ENCODE measurements at places on chromosomes 13 and 19. TPM values are rescaled to one million over a fixed set of nuclear protein-coding genes. Genes with fewer than 3 reads are reported as not detected.

- H3K27me3 ChIP-seq: no peaks in the 10 kb centered on the region
- no peaks in the 10 kb centered on the region for H3K4me1 ChIP-seq
- no peaks in the 10 kb centered on the region for H3K36me3 ChIP-seq
- no peak overlapping the region for H3K27ac ChIP-seq
- no peak overlapping the region for H3K4me3 ChIP-seq
- DNase-seq: no peak
Observed at GRCh38 chr13:34243403-34243802, 425.5 kb downstream of the RFC3 start.

CTXN1 gene
- 60.1 TPM for total RNA-seq

DNA sequence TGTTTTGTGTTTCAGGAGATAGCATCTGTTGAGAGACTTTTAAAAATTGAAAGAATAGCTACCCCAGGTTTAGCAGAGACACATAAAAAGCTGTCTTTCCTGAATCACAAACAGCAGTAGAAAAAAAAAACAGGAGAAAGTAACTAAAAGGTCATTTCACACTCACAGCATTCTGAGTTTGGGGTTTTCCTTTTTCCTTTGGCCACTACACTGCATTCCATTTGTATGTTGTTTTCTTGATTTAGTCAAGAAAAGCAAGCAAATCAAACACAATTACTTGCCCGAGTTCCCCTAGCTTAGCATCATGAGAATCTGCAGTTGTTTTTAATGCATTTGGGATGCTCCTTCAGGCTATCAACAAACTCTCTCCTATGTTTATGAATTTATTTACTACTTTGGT lies 161.0 kb downstream of the KCTD12 start:
- H3K36me3 ChIP-seq: no peaks in the 10 kb centered on the region
- no peaks in the 10 kb centered on the region for H3K27me3 ChIP-seq
- no peak overlapping the region for H3K27ac ChIP-seq
- no peak overlapping the region for H3K4me3 ChIP-seq
- DNase-seq: no peak

SOX1 gene
- total RNA-seq: not detected

DNA sequence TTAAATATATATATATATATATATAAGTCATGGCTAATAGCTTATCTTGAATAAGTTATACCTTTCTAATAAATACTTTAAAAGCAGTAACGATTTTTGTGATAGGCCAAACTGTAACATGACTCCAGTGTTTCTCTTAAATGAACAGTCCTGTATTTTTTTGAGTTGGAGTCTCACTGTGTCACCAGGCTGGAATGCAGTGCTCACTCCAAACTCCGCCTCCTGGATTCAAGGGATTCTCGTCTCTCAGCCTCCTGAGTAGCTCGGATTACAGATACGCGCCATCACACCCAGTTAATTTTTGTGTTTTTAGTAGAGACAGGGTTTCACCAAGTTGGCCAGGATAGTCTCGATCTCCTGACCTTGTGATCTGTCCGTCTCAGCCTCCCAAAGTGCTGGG lies 814.2 kb upstream of the SLITRK5 start:
- H3K27me3 ChIP-seq: no peaks in the 10 kb centered on the region
- no peaks in the 10 kb centered on the region for H3K36me3 ChIP-seq
- H3K4me1 ChIP-seq: no peaks in the 10 kb centered on the region
- DNase-seq: no peak

DNA sequence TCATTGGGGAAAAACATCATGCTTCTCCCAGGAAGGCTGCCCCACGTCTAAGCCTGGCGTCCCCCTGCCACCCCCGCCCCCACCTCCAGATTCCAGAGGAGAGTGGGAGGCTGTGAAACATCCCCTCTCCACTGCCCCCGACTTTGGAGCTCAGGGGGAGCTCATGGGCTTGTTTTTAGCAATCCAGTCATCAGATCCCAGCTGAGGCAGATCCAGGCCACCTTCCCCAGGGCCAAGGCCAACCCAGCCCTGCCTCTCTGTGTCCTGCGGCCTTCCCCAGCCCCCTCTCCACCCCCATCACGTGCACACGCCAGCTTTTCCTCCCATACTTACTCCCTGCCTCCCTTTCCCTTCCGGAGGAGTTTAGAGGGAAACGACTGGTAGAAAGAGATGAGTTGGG lies 38.8 kb downstream of the SHISA2 start:
- no peak for DNase-seq
- no peak overlapping the region for H3K27ac ChIP-seq
- no peak overlapping the region for H3K4me3 ChIP-seq
- peaks cover 23% of the 10 kb centered on the region for H3K27me3 ChIP-seq
- no peaks in the 10 kb centered on the region for H3K36me3 ChIP-seq

CLEC17A gene
- not detected for total RNA-seq

- H3K4me3 ChIP-seq: no peak overlapping the region
- H3K36me3 ChIP-seq: no peaks in the 10 kb centered on the region
- no peaks in the 10 kb centered on the region for H3K27me3 ChIP-seq
- H3K27ac ChIP-seq: no peak overlapping the region
- peak; percentile 76 for DNase-seq
Observed at GRCh38 chr13:30111810-30112209, 195.5 kb downstream of the KATNAL1 start.

FFAR1 gene
- not detected for total RNA-seq

- H3K4me1 ChIP-seq: no peaks in the 10 kb centered on the region
- peak; percentile 87 for DNase-seq
- H3K36me3 ChIP-seq: no peaks in the 10 kb centered on the region
- H3K27ac ChIP-seq: no peak overlapping the region
Observed at GRCh38 chr19:27746691-27747380, 1466.1 kb downstream of the UQCRFS1 start.

DNA sequence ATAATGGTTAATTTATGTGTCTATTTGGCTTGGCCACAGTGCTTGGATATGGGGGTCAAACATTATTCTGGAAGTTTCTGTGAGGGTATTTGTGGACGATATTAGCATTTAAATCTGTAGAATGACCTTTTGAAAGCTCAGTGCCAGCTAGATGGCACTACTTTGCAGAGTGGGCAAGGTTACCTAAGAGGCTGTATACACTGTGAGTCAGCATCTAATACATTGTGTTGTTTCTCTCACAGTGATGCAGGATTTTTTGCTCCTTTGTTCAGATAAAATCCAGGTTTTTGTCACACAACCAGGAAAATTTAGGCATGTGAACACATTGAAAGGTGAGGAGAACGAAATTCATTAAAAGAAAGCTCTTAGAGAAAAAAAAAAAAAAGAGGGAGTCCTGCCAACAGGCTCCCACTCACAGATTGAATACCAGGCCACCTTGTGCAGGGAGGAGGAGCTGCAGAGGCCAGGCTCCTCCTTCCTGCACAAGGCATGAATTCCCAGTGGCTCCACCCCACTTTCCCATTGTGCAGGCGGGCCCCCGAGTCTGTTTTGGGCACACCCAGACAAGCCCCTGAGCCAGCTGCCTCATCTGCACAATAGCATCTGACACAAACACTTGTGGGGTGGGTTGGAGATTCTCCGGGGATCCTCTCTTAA lies 551.0 kb upstream of the ATXN8OS start:
- H3K27me3 ChIP-seq: no peaks in the 10 kb centered on the region
- no peaks in the 10 kb centered on the region for H3K4me1 ChIP-seq
- H3K27ac ChIP-seq: no peak overlapping the region
- H3K36me3 ChIP-seq: no peaks in the 10 kb centered on the region
- DNase-seq: no peak
- no peak overlapping the region for H3K4me3 ChIP-seq

ATP12A gene
- total RNA-seq: 12.4 TPM

ZNF486 gene
- total RNA-seq: 27.6 TPM

DNA sequence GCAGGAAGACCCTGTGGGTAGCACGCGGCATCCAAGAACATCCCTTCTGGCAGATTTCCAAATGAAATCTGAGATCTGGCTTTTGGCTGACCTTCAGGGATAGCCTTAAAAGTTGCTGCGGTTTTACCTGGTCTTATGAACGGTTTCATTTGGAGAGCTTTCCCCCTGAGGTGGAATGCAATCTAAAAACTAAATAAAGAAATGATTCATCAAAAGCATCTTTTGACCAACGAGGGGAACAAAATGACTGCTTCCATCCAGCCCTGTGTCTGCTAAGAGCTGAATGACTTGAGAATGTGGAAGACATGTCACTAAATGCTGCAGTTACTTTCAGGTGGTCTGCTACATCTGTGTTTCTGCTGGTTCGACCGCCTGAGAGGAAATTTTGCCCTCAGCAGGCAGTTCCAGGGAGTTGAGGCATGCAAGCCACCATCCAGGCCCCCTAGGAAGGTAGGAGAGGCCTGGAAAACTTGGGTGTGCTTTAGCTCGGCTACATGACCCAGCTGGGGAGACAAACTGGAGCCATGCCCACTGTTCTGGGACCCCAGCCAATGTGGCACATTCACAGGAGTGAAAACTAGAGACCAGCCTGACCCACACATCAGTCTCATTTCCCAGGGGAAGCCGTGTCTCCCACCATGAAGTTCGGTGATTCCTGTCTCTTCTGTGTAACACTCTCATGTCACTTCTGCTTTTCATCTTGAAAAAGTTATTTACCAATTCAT lies 175.1 kb upstream of the KL start:
- DNase-seq: no peak
- H3K4me3 ChIP-seq: no peak overlapping the region

DNA sequence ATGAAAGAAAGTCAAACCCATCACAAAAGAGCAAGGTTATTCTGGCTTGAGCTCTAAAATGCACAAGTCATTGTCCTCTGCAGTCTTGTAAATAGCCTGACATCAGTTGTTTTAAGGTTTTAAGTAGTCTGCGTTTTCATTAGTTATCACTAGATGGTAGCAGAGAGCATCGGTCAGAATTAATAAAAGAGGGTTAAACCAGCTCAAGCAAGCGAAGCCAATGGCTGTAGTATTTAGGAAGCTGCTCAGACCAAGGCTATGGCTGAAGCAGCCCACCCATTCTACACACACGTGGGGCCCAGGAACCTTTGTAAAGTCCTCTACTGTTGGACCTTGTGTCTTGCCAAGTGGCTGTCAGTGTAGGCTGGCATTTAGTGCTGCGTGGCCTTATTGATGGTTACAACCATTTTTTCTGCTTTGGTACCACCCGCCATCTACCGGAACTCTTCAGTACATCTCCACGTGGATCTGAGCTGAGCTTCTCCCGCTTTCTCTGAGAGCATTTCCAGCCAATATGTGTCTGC lies 13.3 kb upstream of the ZNF57 start:
- H3K4me3 ChIP-seq: no peak overlapping the region
- DNase-seq: peak; percentile 56
- no peaks in the 10 kb centered on the region for H3K36me3 ChIP-seq

OLFM4 gene
- total RNA-seq: not detected

LILRA5 gene
- total RNA-seq: not detected

- peak; percentile 65 for DNase-seq
- peaks cover 97% of the 10 kb centered on the region for H3K27me3 ChIP-seq
- no peak overlapping the region for H3K4me3 ChIP-seq
- peak overlapping the region; percentile 81 for H3K27ac ChIP-seq
Observed at GRCh38 chr13:52954838-52955237, 73.8 kb upstream of the OLFM4 start.

- H3K4me1 ChIP-seq: no peaks in the 10 kb centered on the region
- peak overlapping the region; percentile 95 for H3K4me3 ChIP-seq
- H3K27me3 ChIP-seq: peaks cover 21% of the 10 kb centered on the region
- peaks cover 19% of the 10 kb centered on the region for H3K36me3 ChIP-seq
- DNase-seq: peak; percentile 67
- no peak overlapping the region for H3K27ac ChIP-seq
Observed at GRCh38 chr19:48444129-48444935, 1.5 kb upstream of the GRWD1 start.

DNA sequence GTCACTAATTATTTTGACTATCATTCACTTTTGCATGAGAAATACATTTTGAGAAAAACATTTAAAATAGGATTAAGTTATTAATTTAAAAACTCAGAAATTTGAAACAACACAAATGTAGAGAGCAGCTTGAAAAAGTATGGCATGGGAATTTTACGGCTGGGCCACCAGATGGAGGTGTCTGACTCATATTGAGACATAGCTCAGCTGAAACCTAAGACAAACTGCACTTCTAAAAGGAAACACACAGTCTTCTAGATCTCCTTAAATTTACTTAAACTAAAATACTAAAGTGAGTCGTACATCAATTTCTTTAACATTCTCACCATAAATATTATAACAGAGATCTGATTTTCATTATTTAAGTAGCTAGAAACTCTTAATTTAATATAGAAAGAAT lies 41.9 kb upstream of the POSTN start:
- no peak overlapping the region for H3K4me3 ChIP-seq
- H3K36me3 ChIP-seq: no peaks in the 10 kb centered on the region
- H3K4me1 ChIP-seq: peaks cover 12% of the 10 kb centered on the region
- DNase-seq: no peak
- no peaks in the 10 kb centered on the region for H3K27me3 ChIP-seq

AMER2 gene
- total RNA-seq: 0.02 TPM

AP1M2 gene
- total RNA-seq: 152 TPM

FCAR gene
- total RNA-seq: not detected

GRCh38 chr13:97686594-97686993 lies 252.6 kb downstream of the RAP2A start:
- no peak for DNase-seq
- peaks cover 10% of the 10 kb centered on the region for H3K4me1 ChIP-seq
- H3K27me3 ChIP-seq: no peaks in the 10 kb centered on the region
- H3K36me3 ChIP-seq: no peaks in the 10 kb centered on the region
- H3K4me3 ChIP-seq: no peak overlapping the region

DNA sequence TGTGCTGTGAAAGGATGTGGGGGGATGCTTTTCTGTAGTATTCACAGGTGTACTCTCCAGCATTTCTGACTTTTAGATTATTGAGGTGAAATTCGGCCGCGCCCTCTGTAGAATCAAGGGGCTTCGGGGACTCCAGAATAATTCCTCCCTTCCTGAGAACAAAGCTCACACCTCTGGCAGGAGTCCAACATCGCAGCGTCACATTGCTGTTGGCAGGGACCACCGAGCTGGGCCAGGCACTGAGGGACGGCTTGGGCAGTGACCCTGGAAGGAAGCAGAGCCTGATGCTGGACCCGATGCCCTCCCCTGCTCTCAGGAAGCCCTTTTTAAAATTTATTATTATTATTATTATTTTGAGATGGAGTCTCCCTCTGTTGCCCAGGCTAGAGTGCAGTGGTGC lies 6.3 kb downstream of the TARM1 start:
- H3K27me3 ChIP-seq: no peaks in the 10 kb centered on the region
- H3K4me3 ChIP-seq: no peak overlapping the region
- no peaks in the 10 kb centered on the region for H3K4me1 ChIP-seq
- no peaks in the 10 kb centered on the region for H3K36me3 ChIP-seq
- H3K27ac ChIP-seq: no peak overlapping the region
- no peak for DNase-seq

All from endodermal cell (in vitro differentiated cells).